ENCODE measurements at places on chromosomes 2 and 18. TPM values are rescaled to one million over a fixed set of nuclear protein-coding genes. Genes with fewer than 3 reads are reported as not detected.

The CELF4 gene
- not detected for total RNA-seq

The BMP10 gene
- not detected for total RNA-seq

DNA sequence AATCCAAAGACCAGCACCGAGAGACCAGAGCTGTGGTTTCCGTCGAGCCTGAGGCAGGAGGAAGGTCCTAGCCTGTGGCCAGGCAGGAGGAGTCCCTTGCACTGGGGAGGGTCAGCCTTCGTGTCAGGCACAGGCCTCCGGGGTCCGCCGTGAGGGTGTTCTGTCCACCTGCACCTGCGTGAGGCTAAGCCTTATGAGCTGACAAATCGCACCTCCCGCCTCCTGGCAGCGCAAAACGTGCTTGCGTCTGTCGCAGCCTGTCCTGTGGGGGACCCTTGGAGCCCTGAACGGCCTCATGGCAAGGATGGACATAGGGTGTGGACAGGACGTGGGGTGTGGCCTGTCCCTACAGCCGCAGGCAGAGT, 73.3 kb downstream of the KCNG2 start:
- DNase-seq, result no peak

DNA sequence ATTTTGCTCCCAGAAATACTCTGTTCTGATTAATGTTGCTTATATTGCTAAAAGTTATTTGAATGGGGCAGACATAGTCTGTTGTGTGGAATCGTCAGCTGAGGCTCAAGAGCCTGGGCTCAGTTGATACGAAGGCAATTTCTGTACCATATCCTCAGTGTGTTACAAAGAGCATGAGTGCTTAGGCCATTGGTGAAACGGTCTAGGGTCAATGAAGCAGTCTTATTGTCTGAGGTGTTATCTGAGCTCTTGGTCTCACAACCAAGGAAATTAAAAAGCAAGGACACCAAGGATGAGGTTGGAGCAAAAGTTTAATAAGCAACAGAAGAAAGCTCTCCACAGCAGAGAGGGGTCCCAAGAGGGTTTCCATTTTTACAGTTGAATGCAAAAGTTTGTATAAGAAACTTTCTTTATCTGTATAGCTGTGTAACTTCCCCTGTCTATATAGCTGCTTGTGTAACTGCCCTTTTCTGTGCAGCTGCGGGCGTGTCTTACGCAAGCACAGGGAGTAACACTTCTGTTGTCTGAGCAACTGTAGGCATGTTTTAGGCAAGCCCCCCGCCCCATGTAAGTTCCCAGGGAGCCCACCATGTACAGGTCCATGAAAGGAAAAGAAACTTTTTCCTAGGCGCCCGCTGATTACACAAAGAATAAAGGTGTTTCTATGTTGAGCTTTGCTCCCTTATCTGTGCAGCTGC, 40.6 kb upstream of the DSC1 start:
- no peak for DNase-seq

- DNase-seq, result no peak
These were observed 139.7 kb downstream of the FAM161A start for GRCh38 chr2:61714210-61714609.
